Esophagus squamous epithelium (tissue), 5 donors: ENCODE measurements at places on chromosomes 4 and X.

GRCh38 chrX:6095469-6095868 is 133.2 kb downstream of the NLGN4X start:
- no peaks in the 10 kb centered on the region for H3K27me3 ChIP-seq
- H3K4me3 ChIP-seq: no peak overlapping the region
- no peak for DNase-seq
- no peaks in the 10 kb centered on the region for H3K4me1 ChIP-seq
- no peak overlapping the region for H3K27ac ChIP-seq
- H3K36me3 ChIP-seq: no peaks in the 10 kb centered on the region

DNA sequence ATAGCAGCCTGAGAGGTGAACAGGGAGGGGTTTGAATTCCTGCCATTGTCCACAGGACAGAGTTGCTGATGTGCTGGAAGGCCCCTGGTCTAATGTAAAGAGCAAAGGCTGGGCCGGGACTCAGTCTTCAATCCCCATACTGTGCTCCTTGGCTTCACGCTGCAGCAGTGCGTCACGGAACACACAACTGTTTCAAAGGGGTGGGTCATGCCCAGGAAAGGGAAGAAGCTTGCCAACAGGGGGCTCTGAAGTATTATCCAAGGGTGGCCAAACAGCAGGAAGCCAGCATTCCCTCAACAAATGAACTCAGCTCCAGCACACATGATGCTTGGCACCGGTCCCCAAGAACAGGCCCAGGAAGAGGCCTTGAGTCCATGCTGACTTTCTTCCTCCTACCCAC is 122.5 kb downstream of the NFKB1 start:
- peaks cover 17% of the 10 kb centered on the region for H3K4me1 ChIP-seq
- H3K27me3 ChIP-seq: no peaks in the 10 kb centered on the region
- no peak overlapping the region for H3K27ac ChIP-seq
- DNase-seq: no peak
- no peaks in the 10 kb centered on the region for H3K36me3 ChIP-seq

- H3K4me1 ChIP-seq: no peaks in the 10 kb centered on the region
- no peak for DNase-seq
- no peaks in the 10 kb centered on the region for H3K27me3 ChIP-seq
- no peak overlapping the region for H3K27ac ChIP-seq
- H3K36me3 ChIP-seq: no peaks in the 10 kb centered on the region
These were observed 28.0 kb downstream of the TBL1X start for GRCh38 chrX:9492901-9493300.

DNA sequence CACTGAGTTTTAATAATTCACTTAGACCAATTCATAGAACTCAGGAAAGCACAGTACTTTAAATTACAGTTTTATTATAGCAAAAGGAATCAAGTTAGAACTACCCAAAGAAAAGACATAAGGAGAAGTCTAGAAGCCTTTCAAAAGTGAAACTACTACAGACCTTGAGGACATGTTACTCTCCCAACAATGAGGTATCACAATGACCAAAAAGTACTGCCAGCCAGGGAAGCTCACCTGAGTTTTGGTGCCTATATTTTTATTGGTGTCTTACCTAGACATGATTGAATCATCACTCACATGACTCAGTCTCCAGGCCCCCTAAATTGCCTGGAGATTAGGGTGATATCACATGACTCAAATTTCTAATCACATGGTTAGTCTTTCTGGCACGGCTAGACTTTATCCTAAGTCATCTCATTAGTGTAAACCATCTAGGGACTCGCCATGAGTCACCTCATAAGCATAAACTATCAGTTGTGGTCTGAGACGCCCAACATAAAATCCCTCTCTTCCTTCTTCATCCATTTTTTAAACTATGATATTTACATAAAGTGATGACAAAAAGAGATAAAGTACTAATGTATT is 372.3 kb downstream of the TMA16 start:
- no peak overlapping the region for H3K4me3 ChIP-seq
- H3K27me3 ChIP-seq: no peaks in the 10 kb centered on the region
- no peaks in the 10 kb centered on the region for H3K4me1 ChIP-seq
- no peaks in the 10 kb centered on the region for H3K36me3 ChIP-seq
- no peak for DNase-seq

DNA sequence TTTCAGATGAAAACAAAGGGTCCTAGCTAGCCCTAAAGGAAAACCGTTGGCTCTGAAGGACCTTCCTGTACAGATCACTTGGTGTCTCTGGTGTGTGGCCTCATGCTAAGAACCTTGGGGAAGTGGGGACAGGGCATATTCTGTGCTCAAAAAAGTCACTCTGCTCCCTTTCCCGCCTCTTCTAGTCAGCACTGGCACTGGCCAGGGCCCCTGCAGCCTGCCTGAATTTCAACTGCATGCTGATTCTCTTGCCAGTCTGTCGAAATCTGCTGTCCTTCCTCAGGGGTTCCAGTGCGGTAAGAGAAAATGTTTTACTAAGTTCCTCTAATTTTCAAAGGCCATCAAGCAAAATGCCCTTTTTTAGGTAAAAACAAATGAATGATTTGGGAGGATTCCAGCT is 3.4 kb downstream of the CYBB start:
- H3K27me3 ChIP-seq: no peaks in the 10 kb centered on the region
- H3K27ac ChIP-seq: no peak overlapping the region
- no peak overlapping the region for H3K4me3 ChIP-seq
- H3K4me1 ChIP-seq: no peaks in the 10 kb centered on the region
- no peak for DNase-seq
- no peaks in the 10 kb centered on the region for H3K36me3 ChIP-seq

DNA sequence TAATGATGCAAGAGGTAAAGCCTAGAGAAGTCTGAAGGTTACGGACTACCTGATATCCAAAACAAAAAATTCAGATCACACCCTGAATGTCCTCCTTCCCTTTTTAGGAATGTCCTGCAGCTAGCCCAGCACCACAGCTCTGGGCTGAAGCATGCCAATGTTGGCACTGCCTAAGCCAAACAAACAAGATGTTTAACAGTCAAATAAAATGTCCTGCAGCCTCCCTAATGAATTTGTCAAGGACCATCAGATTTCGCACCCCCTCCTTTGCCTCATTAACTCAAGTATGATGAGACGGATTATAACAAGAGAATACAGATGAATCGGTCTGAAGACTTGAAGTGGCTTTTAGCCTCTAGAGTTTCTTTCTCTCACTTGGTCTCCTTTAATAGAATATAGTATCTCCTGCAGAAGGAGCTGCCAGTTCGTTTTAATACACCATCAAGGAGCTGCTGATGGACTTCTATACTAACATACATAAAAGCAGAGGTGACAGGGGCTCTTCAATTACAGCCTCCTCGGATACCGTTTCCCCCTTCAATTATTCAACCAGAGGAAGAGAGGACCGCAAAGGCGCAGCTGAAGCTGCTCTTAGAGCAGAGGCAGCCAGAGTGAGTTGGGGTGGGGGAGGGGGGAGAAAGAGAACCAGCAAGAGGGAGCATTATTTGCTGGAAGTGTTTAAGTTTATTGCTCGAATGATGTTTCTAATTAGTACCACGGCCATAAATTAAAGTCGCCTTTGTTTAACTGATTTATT is 3.0 kb upstream of the MAB21L2 start:
- H3K4me1 ChIP-seq: no peaks in the 10 kb centered on the region
- DNase-seq: no peak
- no peaks in the 10 kb centered on the region for H3K27me3 ChIP-seq
- peaks cover 26% of the 10 kb centered on the region for H3K36me3 ChIP-seq
- peak overlapping the region; percentile 78 for H3K27ac ChIP-seq

- H3K4me1 ChIP-seq: peaks cover 7% of the 10 kb centered on the region
- DNase-seq: no peak
- no peaks in the 10 kb centered on the region for H3K27me3 ChIP-seq
These were observed 30.1 kb downstream of the NEIL3 start for GRCh38 chr4:177339477-177340374.
